ENCODE measurements at places on chromosomes 5 and 9.

DNA sequence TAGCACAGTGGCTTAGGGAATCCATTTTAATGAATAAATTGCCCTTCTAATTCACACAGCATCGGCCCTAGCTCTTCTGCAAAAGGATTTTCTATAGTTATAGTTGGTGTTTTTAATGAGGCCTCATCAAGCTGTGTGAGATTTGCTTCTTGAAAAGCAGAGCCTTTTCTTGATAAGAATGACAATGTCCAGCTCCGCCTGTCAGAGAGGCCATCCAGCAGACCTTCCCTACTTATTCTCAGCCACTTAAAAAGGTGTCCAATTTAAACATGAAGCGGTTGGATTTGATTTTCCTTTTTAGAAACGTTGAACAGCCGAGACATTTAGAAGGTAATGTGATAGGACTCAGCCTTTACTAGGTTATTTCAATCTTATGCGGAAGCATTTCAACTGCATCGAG is 134.4 kb downstream of the ZNF608 start:
- no peak for DNase-seq

- no peak for DNase-seq
Observed at GRCh38 chr5:116343961-116344360, 230.7 kb downstream of the SEMA6A start.

GRCh38 chr9:128120741-128121465 is 6.6 kb downstream of the PTGES2 start:
- no peak for DNase-seq

GRCh38 chr5:181114284-181114843 is 16.6 kb downstream of the OR2V1 start:
- DNase-seq, result no peak

DNA sequence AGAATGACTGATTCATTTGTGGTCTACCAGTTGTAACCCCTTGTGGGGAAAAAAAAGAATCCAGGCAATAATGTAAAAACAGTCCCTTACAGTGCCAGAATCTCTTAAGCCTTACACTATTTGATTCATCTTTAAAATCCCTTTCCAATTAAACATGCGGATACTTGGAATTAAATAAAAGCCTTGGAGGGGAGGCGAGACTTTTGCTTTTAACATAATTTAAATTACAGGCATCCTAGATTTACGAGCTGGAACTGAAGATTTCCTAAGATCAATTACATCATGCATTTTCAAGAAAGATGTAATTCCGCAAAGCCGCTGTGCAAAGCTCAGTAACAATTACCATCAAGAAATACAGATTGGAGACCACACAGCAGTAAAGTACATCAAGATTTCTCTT is 370.2 kb downstream of the MTRR start:
- no peak for DNase-seq

DNA sequence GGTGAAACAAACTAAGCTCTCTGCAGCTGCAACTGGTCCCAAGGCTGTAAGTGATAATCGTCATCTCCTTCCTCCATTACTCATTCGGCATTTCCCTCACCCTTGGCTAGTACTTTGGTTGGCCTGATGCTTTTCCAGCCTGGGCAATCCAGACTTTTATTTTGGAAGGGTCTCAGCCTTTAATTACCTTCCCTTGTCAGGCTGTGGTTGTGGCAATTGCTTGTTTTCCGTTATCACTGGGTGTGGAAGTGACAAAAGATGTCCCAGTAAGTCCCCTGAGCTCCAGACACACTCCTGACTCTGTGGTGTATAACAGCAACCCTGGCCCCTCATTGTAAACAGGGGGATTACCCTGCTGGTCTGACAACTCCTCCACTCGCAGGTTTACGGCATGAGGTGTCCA is 6.3 kb upstream of the FAF2 start:
- no peak for DNase-seq

DNA sequence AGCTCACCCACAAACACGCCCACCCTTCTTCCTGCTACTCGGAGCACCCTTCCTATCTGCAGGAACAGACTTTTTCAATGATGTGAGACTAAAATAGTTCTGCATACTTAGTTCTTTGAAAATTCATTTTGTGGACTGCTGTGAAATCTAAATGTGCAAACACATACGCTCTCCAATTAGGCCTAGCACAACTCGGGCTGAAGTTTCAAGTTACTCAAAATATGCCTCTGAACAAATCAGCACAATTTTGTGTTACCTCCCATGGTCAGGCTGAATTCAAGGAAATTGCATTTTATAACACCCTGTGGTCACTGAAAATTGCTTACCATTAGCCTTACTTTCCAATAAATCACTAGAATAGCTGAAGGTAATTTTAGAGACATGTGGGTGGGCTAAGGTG is 323.8 kb upstream of the ADCY2 start:
- DNase-seq, result no peak

DNA sequence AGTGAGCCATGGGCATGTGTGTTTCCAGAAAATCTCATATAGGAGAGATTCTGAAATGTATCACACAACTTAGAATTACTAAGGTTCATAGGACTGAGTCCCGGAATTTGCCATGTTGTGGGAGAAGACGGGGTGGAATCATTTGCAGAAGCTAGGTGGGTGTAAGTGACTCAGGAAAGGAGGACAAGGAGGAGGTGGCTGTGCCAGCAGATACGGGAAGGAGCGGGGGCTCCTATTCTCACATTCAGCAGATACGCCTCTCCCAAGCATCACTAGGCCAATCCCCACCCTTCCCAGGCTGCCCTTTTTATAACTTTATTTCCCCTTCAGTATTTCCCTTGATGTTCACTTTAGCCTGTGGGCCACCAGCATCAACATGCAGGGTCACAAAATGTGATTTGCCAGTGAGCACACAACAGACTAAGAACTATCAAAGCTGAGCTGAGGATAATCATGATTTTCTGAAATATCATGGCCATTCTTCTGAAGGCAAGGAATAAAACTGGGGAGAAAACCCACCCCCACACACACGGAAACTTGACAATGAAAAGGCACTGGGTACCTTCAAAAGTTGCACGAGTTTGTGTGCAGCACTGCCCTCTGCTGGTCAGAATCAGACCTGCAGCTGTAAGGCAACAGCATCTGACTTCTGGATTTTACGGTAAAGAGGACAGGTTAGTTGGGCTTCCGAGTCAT is 133.2 kb downstream of the MTX3 start:
- peak; percentile 75 for DNase-seq

- DNase-seq, result no peak
Observed at GRCh38 chr5:123882965-123883345, 371.0 kb downstream of the CSNK1G3 start.

- no peak for DNase-seq
Observed at GRCh38 chr5:91643797-91644196, 260.7 kb upstream of the ARRDC3 start.

- no peak for DNase-seq
Observed at GRCh38 chr9:38026021-38026809, 42.8 kb downstream of the SHB start.

DNA sequence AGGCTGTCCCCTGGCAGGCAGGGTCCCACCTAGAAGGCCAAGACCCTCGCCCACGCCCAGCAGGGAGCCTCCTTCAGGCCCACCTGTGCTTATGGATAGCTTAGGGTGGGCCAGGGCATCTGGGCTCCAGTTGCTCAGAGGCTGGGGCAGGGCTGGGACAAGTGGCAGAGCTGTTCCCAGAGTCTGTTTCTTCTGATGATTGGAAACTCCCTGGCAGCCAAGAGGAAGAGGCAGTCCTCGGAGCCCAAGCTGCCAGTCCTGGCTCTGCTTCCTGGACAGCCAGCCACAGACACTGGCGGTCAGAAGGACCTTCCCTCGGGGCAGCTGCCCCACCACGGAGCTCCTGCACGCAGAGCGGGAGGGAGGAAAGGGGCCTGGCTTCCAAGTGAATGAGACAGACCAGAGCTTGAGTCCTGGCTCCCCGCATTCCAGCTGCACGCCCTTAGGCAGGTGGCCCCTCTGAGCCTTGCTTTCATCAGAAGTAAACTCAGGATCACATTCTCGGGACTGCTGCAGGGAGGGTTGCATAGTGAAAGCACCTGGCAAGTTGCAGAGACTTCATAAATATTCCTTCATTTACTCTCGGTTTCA is 37.9 kb upstream of the GABRP start:
- DNase-seq, result no peak

GRCh38 chr5:158389786-158390185 is 530.8 kb upstream of the CLINT1 start:
- no peak for DNase-seq

DNA sequence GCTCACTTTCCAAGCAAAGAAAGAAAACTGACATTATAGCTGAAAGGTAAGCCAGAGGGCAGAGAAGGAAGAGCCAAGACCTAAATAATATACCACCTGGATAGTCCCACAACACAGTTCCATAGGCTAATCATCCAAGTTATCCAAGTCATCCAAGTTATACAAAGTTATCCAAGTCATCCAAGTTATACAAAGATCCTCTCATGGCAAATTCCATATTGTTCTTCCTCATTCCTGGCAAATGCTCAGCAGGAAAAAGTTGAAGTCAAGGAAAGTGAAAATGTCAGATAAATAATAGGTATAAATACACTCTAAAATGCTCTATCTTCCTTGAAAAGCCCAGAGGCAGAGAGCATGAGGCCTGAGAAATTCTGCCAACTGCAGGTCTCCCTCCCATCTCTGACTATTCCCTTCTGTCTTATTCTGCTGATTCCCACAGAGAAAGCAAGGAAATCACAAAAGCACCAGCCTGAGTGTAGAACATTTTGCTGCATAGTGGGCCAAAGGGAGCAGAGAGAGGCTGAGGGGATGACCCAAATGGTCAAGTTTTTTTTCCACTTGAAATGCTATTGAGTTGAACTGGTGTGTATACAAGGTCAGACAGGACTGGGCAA is 12.5 kb downstream of the MCTP1 start:
- DNase-seq, result no peak

DNA sequence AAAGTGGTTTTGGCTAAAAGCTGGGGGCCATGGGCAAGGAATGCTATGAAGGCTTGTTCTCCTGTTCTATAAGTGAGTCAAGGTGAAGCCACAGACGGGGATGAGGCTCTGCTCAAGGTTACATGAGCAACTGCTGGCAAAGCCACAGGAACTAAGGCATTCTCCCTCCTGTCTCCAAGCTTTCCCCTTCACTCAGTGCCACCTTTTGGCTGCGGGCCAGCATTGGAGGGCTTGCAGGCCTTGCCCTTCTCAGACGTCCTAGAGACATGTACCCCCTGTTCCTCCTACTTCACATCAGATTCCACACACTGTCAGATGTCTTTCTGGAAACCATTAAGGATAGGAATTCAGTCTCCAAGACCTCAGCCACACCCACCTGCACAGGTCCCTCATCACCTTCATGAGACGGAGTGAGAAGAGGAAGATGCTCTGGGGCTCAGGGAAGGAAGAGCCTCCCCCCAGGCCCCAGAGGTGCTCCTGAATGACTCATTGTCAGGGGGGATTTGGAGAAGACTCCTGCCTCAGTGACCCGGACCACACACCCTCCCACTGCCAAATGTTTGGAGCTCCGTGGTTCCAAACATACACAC is 20.5 kb upstream of the MEIKIN start:
- DNase-seq, result no peak

All from CD4-positive, alpha-beta T cell treated with Interleukin-2 at 100 ng/mL for 4 hours (primary cell).